K562 (cell line): ENCODE measurements at places on chromosomes 2 and 18.

DNA sequence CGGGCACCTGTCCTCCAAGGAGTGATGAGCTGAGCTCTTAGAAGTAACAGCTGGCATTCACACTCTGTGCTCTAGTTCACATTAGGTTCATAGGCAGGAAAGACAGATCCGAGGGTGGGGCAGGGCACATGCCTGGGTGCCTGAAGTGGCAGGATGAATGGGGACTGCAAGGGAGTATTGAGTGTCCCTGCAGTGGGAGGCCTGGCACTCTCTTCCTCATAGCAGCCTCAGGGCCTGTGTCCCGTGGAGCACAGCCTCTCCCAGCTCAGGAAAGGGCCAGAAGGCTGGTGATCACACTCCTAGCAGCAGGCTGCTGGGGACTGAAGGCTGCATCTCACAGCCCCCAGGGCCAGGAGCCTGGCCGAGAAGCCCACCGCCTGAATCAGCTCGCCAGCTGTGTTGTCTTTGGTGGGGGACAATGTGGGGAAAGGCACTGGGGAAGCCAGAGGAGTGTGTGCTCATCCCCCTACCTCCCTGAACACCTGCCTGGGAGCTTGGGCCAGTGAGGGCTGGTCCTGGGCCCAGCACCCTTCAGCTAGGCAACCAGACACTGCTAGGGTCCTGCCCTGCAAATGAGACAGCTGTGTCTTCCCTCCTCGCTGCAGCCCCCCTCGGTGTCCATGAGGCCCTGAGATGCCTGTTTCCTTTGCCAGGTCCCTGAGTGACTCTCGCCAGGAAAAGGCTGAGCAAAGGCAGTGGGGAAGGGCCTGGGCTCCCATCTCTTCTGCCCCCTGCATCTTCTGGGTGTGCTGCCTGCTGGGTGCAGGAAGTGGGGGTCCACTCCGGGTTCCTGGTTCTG is 48.2 kb upstream of the HS6ST1 start:
- DNase-seq, result no peak

DNA sequence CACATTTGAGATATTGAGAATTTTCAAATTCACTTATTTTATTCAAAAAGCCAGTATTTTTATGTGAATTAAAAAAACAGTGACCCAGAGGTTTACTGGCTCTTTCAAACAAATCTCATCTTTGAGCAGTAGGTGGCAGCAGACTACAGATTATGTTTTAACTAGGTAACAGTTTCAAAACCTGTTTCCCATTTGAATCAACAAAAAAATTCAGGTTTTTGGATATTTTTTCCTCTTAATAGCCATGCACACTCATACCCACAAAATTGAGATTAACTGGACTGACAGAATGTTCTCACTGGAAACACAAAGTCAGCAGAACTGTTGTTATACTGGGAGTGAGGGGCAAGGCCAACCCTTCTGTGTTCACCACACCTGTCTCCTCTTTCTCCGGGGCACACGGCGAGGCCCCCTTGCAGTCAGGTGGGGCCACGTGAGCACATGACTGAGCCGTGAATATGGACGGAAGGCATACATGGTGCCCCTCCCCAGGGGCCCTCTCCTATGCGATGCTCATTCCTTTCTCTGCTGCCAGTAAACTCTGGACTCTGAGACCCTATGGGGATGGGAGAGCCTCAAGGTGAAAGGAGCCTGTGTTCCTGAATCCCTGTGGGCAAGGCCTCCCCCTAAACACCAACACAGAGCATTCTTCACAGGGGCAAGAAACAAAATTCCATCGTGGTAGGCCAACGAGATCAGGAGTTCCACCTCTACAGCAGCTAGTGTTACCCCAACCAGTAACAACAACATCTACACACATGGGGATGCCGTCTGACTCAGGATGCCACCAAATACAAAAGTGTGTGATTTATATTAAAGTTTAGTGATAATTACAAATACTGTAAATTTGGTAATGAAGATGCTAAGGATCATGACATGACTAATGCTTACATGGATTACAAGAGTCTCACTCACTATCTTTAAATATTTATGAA is 80.4 kb downstream of the LPIN2 start:
- peak; percentile 67 for DNase-seq

- no peak for DNase-seq
These were observed 16.9 kb upstream of the CFAP36 start for GRCh38 chr2:55502590-55503141.

DNA sequence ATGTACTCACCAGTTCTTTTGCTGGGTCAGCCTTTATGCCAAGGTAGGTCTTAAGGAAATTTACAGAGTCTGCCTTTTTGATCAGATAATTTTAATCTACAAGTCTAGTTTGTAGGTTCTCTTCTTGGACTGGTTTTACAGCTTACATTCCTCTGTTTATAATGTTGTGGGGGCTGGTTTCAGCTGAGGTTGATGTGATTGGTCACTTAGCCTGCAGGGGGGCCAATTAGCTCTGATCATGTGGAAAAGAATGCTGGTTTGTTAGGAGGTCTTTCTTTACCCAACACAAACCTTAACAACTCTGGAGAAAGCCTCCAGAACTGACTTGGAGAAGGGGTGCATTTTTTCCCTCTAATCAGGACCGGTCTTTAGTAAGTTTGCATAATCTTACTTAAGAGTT is at the start of gene KCNJ13:
Gene KCNJ13 (minus strand): TSS at position 131 of the 400 bp plus-strand sequence. CDS start 5,203 bp downstream, outside the sequence.
- DNase-seq, result peak; percentile 8

DNA sequence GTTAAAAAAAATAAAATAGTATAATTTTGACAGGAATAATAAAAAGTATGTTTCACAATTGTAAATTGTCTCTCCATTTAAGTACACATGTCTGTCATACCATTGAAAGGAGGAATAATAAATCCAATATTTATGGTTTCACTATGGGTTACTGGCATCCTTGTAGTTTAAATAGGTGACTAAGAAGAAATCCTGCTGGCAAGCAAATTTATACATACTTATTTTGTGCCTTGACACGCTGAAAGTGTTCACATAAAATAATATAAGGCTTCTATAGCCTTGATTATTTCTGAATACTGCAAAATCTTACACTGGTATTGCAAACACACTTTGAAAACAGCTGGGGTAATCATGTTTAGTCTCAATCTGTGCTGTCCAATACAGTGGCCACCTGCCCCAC is 138.3 kb upstream of the ETAA1 start:
- DNase-seq, result no peak

DNA sequence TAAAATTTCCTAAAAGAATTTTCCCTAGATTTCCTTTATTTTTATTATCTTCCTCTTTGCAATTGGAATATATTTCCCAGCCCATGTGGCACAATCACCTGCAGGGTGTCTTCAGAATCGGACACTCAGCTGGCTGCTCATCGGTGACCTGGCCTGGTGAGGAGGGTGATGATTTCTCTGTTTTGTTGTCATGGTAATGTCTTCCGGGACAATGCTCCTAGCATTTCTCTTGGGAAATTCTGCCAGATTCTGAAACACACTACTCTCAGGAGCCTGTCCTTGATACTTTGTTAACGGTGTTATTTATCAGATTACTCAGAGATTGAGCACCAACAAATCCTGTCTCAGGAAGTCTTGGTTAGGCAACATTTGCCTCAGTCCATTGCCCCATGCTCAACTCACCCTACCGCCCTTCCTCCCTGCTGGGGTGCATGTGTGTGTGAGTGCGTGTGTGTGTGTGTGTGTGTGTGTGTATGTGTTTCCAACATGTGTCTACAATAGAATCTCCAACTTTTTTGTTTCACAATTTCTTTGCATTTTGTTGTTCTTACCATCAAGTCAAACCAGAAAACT is 70.3 kb downstream of the MYT1L start:
- DNase-seq, result no peak

DNA sequence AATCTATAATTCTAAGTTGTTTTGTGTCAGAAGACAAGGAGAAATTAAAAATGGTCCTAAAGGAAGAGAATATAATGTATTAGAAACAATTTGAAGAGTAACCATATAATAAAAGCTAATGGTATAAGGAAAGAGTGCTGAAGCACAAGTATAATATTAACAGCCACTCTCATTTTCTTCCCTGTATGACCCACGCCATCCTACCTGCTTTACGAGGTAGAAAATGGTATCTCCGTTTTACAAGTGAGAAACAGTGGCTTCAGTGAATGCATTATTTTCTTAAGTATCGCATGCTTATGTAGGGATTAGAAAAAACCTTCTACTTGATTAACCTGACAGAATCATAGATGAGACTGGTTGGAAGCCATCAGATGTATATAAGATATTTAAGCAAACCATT is 266.2 kb downstream of the CCDC102B start:
- DNase-seq, result no peak

GRCh38 chr2:54629914-54630857 is 93.3 kb upstream of the EML6 start:
- no peak for DNase-seq

GRCh38 chr18:22318745-22319407 is 98.8 kb downstream of the CTAGE1 start:
- DNase-seq, result no peak

- no peak for DNase-seq
These were observed 126.8 kb upstream of the HS6ST1 start for GRCh38 chr2:128445523-128445900.

DNA sequence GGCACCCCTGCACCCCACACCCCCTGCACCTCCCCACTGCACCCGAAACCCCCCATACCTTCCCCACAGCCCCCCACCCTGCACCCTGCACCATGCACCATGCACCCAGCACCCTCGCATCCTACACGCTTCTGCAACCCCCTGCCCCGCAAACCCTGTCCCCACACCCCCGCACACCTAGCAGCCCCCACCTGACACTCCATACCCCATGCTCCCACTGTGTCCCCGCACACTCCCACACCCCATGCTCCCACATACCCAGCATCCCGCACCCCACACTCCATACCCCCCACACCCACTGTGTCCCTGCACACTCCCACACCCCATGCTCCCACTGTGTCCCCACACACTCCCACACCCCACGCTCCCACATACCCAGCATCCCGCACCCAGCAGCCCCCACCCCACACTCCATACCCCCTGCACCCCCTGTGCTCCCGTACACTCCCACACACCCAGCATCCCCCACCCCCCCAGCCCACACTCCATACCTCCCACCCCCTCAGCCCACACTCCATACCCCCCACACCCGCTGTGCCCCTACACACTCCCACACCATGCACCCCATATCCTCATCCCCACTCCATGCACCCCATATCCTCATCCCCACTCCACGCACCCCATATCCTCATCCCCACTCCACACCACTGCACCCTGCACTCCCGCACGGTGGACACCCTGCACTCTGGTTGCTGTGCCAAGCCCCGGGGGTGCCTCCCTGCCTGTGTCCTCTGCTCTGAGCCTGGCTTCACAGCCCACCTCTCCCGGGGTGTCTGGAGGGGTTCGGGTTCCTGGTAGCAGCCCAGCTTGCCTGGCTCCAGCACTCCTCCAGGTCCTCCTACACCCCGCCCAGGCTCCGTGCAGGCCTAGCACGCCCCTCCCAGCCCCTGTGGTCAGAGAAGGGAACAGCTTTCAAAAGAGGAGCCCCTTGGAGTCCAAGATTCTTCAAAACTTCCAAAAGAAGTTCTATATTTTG is 93.9 kb upstream of the CTDP1 start:
- peak; percentile 26 for DNase-seq

GRCh38 chr2:150081775-150082481 is 405.5 kb downstream of the RND3 start:
- DNase-seq, result no peak

DNA sequence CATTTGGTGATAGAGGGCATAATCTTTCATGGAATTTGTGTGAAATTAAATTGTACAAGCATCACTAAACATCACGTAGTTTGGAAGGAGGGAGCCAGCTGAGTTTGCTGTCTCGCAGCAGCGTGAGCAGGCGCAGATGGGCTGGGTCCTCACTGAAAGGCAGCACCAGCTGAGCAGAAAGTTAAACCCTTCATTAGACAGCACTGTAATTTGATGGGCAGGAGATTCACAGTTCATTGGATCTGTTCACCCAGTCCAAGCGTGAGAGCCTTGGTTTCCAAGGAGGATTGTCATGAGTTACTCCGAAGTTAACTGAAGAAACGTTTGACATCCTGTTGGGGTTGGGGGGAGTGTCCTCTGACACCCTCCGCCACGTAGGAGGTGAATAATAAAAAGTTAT is 89.8 kb upstream of the NFATC1 start:
- no peak for DNase-seq
